Esophagus muscularis mucosa (tissue), 4 donors: ENCODE measurements at places on chromosomes 3 and 15. TPM values are rescaled to one million over a fixed set of nuclear protein-coding genes. Genes with fewer than 3 reads are reported as not detected.

DNA sequence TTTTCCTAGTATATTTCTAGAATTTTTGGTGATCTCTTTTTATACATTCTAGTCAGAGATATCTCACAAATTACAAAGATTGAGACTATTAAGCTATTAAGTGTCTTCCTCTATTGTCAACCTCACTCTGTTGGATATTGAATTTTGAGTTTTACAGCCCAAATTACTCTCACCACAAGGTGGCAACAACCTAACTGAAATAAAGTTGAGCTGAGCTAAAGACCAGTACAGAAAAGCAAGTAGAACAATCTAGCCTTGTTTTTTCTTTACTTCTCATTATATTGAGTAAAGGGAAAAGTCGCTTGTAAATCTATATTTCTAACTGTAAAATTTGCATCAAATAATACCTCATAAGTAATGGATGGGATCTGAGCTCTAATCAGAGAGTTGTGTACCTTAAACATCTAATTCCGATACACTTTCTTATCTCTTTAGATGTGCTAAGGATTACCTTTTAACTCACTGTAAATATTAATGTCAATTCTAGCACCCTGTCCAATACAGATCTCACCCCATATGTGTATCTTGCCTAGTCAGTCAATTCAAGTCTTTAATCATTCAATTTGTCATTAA, 13.6 kb upstream of the COMMD2 start:
- no peak for DNase-seq

CPN2 gene
- not detected for total RNA-seq

C2CD4A gene
- total RNA-seq: 0.33 TPM

DNA sequence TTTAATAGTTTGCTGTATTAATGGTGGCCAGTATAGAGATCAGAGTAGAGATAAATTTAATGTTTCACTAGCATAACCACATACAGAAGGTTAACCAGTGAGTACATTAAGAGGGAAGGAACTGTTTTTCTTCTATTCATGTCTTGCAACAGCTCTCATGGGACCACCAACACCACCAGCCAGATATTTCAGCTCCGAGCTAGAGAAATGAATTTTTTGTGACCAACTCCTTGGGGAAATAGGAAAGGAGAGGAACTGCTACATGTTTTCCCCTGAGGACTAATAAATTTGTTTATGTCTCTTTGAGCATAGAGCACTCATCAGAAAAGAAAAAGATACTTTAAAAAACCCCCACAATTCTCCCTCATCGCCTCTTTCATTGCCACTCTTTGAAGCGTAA, 247.5 kb downstream of the MBNL1 start:
- no peak for DNase-seq

CHRNA7 gene
- total RNA-seq: 1.5 TPM

NPAP1 gene
- not detected for total RNA-seq

PLA2G4D gene
- not detected for total RNA-seq

GOLGA8T gene
- not detected for total RNA-seq

DZIP1L gene
- total RNA-seq: 12.1 TPM

DNA sequence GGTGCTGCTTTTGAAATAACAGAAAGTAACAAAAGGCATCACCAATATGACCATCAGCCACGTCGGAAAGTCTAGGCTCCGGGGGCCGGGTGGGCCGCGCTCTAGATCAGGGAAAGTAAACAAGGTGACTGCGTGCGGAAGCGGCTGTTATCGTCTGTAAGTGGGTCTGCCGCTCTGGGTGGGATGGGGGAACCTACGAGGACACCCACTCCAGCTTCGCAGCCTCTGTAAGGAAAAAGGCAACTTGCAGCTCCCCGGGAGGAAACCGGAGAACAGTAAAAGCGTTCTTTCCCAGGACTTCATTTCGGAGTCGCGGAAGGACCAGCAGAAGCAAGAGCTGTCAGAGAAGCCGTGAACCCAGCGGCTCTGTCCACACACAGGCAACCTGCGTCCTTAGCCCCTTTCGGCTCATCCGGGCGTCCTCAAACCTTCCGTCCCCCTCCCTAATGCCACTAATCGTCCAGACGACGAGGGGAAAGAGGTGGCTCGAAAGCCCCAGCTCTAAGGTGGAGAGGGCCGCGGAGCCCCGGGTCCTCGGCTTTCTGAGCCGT, 461 bp downstream of the XRN1 start:
- no peak for DNase-seq

UQCC5 gene
- total RNA-seq: 5.2 TPM

- no peak for DNase-seq
These were observed 21.6 kb downstream of the ESYT3 start for GRCh38 chr3:138455801-138456716.

AP3B2 gene
- 1.2 TPM for total RNA-seq

GRCh38 chr3:126304704-126305103, 52.5 kb downstream of the KLF15 start:
- DNase-seq: no peak

DNA sequence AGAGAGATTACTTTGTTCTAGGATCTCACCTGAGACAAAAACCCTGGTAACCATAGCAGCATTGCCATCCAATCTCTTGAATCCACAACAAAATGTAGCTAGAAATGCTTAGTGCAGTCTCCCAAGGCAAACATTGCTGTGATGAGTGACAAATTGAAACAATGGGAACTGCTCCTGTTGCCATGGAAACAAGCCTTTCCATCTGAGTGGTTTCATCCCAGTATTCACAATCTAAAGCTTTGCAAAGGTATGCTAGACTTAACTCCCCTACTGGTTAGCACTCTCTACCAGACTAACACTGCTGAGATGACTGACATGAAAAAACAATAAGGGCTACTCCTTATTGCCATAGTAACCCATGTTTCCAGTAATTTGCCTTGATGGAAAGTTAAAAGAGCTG, 172.6 kb upstream of the CNTN3 start:
- DNase-seq: no peak

DNA sequence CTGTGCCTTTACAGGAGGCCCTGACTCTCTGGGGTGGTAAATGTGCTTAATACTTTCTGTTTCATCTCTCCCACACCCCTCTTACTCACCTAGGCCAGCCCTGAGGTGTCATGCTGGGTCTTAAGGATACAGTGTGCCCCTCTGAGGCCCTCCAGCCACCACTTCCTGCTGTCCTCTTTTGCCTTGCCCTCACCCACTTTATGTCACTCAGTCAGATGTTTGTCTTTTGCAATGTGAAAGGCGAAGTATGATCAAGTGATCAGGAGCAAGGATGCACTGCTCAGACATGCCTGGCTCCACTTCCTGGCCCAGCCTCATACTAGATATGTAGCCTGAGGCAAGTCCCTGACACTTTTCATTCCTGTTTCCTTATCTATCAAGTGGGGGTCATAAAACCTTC, 339.0 kb upstream of the NR2E3 start:
- DNase-seq: no peak

DNA sequence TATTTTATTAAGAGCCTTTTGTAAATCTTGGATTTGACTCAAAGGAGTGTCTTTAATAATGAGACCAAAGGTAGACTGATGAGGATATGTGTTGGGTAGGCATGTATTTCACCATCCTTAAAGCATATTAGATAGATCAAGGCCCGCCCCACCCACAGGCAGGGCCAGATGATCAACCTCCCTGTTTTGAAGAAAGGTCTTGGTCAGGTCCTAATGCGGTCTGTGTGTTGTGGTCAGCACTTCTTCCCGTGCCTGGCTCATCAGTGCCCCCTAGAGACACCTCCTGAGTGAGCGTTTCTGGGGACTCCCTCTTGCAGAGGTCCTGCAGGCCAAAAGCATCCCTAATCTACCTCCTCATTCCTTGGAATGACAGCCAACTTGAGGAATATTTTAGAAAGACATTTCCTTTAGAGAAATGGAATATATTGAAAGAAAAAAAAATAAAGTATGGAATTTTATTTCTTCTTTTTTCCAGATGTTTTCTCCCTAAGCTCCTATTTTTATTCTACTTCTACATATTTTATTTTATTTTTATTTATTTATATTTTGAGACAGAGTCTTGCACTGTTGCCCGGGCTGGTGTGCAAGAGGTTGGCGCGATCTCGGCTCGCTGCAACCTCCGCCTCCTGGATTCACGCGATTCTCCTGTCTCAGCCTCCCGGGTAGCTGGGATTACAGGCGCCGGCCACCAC, 6.0 kb downstream of the TM4SF4 start:
- no peak for DNase-seq

GRCh38 chr15:74808840-74809229, 3.8 kb upstream of the LMAN1L start:
- no peak for DNase-seq

GPR87 gene
- not detected for total RNA-seq

GRCh38 chr3:68103811-68104210, 449.4 kb upstream of the SUCLG2 start:
- no peak for DNase-seq

TNFSF10 gene
- total RNA-seq: 23.3 TPM

GRCh38 chr3:13474776-13475303, 5.3 kb upstream of the HDAC11 start:
- no peak for DNase-seq

DNA sequence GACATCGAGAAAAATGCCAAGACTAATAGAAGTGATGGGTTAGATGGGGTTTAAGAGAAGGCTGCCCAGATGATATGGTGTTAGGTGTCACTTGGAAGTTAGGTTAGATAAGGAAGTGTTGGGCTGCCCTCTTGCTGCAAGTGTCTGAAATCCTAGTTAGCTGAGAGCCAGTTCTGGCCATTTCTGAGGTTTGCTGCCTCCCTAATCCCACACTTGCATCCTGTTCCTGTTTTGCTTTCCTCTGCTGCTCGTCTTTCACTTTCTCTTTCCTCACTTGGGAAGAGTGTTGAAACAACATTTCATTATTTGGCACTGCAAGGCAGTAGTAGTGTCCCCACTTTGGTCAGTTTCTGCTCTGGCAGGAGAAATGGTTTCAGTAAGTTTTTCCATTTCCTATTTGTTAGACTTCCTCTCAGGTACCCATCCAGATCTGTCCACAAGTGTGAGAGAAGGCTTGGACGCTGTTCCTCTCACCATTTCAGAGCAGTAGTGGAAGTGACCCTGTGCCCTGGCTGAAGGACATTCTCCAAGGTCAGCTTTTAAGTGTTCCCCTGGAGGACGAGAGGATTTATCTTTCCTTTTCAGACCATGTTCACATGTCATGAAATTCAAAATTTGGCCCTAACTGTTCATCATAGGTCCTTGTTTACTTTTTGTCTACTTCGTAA, 93.3 kb downstream of the ADAMTSL3 start:
- DNase-seq: no peak

GRCh38 chr15:53580366-53580765, 179.1 kb downstream of the WDR72 start:
- DNase-seq: no peak

GRCh38 chr3:64808061-64808460, 120.3 kb upstream of the ADAMTS9 start:
- DNase-seq: peak; percentile 77

GRCh38 chr15:55337160-55337559, 18.1 kb downstream of the PIGB start:
- no peak for DNase-seq

- DNase-seq: no peak
These were observed 410.5 kb downstream of the LSAMP start for GRCh38 chr3:116034794-116035193.
